Body of pancreas (tissue), 4 donors: ENCODE measurements at places on chromosomes 12 and 14.

DNA sequence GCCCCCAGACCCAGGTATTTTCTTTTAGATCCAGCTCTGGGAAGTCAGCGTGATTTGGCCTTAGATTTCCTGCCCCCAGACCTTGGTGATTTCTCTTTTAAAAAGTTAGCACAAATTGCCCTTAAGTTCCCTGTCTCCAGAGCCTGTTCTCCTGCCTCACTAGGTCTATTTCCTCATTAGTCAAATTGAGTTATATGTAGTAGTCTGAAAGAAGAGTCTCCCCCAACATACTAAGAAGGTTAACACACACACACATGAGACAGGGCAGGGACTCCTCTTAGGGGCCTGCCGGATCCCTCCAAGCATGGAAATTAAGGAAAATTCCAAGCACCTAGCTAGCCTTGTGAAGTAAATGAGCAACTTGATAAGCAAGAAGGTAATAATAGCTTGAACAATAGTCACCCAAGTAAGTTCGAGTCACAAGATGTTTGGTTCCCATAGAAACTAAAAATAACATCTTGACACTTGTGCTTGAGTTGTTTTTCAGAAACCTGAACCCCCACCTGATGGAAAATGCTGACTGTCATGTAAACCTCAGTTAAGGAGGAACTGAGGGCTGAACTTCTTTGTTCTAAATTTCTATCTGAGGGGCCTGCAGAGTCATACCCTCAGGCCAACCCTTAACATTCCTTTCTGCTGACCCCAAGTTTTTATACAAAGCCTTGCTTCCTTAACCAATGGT, 51.6 kb downstream of the CAND1 start:
- no peak for DNase-seq

GRCh38 chr14:70359076-70359424, 433 bp downstream of the COX16 start:
- no peak for DNase-seq

- no peak for DNase-seq
Observed at GRCh38 chr14:56844406-56845002, 34.2 kb upstream of the OTX2 start.

GRCh38 chr14:94473666-94474410, 2.2 kb downstream of the SERPINA9 start:
- DNase-seq: no peak

DNA sequence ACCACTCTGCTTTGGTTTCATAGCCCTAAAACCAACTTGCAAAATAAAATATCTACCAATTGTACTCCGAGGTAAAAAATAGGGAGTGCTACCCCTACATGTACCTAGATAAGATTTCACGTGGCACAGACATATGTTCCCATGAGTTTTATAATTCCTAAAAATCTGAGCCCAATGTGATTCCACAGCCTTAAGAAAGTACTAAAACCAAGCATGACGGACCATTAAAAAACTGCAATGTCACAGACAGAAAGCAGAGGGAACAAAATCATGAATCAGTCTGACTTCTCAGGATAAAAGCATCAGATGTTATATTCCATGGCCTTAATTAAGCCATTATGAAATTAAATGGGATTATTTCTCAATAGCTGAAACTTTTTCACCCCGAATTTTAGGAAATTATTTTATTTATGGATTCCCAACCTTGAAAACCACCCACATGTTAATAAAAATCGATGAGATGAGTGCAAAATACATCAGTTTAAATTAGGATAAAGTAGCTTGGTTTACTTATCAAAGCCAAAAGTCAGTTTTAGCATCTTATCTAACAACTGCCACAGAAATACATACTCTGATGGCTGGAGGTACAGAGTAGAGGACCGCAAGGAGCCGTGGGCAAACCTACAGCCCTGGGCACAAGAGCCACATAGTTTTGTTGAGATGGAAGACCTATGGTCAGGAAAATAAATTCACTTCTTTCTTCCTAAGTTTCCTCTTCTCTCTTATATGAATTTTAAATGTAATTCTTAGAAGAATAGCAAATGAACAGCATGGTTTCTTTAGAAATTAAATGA, 4.5 kb downstream of the ITPR2 start:
- no peak for DNase-seq

GRCh38 chr12:54933376-54933775, 51.2 kb downstream of the TESPA1 start:
- no peak for DNase-seq

DNA sequence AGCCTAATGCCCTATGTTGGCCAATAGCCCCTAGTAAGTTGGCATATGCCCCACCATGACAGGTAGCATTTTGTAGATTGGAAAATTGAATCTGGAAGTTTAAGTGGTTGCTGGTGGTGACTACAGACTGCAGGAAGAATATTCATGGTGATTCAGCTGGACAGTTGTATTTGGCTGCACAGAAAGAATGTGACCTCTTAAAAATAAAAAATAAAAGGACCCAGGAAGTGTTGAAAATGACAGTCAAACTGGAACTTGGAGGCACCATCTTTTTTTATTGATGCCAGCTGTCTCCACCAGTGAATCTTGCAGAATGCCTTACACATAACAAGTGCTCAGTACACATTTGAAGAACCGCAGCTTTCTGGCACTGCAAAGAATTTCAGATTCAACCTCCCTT, 73.9 kb downstream of the PRMT8 start:
- DNase-seq: no peak

GRCh38 chr12:122348505-122348904, 74.0 kb downstream of the CLIP1 start:
- no peak for DNase-seq

DNA sequence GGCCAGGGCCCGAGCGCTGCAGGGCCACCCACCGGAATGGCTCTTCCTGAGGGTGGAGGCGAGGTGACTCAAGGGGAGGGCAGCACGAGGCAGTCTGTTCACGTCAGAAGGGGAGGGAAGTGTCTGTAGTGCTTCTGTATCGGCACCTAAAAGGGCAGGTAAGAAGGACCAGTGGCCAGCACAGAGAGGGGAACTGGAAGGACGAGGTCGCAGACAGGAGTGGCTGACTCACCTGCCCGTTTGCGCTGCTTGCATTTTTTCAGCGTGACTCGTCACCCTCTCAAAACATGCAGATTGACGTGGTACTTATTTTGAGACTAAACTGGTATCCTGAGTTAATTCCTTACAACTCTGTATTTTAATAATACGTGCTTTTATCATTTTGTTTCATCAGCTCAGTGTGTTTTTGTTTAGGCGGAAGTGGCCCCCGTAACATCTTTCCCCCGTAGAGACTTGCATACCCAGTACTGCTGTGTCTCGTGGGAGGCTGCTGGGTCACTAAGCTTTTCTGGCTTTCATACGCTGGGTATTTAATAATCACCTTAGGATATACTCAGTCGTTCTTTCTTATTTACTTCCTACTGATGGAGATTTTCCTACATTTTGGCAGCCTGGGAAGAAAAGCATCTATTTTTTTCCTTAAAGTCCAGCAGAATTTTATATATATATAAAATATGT, 26.4 kb downstream of the SFSWAP start:
- DNase-seq: no peak

GRCh38 chr14:48350971-48351370, 675.6 kb upstream of the MDGA2 start:
- DNase-seq: no peak

- no peak for DNase-seq
Observed at GRCh38 chr14:64119500-64119899, 174.7 kb downstream of the ESR2 start.

DNA sequence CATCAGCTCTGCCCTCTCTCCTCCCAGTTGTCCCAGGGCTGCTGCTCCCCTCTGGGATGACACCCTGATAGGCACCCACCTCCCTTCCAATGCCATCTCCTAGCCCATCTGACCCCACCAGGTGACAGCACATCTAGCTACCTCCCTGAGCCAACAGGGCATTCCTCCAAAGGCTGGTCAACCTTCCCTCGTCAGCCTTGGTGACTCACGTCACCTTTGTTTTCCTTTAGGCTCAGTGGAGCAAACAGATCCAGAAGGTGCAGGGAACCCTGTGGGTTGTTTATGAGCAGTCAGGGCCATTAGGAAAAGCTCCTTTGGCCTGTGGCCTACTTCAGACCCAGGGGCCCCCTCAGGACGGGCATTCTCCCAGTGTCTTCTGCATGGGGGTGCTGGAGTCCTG, 32.4 kb downstream of the PIGH start:
- peak; percentile 44 for DNase-seq

DNA sequence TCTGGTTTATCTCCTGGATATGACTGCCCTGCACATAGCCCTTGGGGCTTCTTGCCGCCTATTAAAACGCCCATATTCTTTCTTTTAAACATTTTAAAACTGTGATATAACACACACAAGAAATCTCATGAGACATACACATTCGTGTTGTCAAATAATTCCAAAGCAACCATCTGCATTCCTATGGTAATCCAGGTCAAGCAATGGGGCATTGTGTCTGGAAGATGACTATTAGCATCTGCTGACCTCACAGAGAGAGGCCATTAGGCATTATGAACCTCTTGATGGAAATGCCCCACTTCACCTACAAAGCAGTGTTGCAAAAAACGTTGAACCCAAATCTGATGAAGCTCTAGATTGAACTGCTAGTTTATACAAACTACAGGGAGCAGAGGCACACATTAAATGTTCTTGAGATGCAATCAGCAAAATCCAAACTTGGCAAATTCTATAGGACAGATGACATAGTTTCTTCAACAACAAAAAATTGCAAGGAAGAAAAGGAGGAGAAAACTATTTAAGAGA, 513.8 kb upstream of the CCDC196 start:
- no peak for DNase-seq

DNA sequence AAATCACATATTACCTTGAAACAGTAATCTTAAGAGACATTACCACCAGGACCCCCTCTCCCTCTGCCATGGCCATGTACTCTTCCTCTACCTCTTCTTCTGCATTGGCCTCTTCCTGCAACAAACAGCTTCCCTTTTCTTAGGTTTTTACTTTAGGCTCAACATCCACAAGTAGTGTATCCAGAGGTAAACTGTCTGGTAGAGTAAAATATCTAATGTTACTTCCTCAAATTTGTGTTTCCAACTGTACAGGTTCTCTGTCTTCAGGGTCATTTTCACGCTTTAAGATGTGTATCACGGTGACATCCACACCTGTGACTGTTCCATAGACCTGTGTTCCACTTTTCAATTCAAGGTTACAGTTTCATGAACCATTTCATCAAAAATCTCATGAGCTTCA, 13.4 kb downstream of the CDK17 start:
- DNase-seq: no peak

DNA sequence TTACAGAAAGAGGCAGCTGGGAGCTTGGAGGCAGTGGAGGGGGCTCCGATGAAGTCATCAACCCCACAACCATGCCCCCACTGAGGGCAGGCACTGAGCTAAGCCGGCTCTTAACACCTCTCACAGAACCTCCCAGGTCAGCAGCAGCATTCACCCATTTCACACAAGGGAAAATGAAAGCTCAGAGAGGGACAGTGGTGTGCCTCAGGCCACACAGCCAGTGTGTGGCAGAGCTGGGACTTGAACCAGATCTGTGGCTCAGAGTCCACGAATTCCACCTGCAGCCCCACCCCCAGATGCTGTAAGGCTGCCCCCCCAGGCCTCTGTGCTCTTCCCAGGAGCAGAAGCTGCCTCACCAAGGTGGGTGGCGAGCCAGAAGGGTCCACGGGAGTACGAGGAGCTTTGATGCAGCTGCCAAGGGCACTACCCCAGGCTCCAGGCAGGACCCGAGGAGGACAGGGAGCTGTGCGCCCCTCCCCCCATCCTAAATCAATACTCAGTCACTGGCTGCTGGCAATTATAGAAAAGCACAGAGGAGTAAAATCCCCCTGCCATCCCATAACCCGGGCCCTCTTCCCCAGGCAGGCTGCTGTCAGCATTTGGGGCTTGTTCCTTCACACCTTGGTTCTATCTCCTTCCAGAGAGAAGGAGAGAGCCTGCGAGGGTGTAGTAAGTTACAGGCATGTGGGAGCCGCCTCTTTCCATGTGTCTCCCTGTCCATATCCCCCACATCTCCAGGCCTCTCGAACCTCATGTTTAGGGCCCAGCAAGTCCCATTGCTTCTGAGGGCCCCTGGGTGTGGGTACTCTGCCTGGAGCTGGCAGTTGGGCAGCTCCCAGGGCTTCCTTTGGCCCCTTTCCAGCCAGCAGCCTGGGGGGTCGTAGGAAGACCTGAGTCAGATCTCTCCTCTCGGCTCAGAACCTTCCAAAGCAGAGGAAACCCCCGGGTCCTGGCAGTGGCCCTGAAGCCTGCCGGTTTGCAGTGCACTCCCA, 47.6 kb downstream of the FAM222A start:
- peak; percentile 17 for DNase-seq

- no peak for DNase-seq
Observed at GRCh38 chr14:97164021-97164420, 366.8 kb downstream of the VRK1 start.

DNA sequence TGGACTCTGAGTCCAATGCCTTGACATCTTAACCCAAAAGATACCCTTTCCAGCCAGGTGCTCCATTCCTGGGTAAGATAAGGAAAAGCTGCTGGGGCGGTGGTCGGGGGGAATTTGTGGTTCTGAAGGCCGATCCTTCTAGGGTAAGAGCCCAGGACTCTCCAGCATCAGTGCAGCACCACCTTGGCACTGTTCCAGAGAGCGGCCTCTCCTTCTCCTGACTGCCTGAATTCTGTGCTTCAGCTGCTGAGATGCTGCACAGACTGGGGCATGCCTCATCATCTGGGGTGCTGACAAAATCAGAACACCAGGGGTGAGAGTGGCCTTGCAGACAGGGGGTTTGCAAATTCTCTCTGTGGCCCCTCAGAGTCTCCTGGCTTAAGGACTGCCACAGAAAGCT, 87.5 kb downstream of the SPTB start:
- DNase-seq: no peak

DNA sequence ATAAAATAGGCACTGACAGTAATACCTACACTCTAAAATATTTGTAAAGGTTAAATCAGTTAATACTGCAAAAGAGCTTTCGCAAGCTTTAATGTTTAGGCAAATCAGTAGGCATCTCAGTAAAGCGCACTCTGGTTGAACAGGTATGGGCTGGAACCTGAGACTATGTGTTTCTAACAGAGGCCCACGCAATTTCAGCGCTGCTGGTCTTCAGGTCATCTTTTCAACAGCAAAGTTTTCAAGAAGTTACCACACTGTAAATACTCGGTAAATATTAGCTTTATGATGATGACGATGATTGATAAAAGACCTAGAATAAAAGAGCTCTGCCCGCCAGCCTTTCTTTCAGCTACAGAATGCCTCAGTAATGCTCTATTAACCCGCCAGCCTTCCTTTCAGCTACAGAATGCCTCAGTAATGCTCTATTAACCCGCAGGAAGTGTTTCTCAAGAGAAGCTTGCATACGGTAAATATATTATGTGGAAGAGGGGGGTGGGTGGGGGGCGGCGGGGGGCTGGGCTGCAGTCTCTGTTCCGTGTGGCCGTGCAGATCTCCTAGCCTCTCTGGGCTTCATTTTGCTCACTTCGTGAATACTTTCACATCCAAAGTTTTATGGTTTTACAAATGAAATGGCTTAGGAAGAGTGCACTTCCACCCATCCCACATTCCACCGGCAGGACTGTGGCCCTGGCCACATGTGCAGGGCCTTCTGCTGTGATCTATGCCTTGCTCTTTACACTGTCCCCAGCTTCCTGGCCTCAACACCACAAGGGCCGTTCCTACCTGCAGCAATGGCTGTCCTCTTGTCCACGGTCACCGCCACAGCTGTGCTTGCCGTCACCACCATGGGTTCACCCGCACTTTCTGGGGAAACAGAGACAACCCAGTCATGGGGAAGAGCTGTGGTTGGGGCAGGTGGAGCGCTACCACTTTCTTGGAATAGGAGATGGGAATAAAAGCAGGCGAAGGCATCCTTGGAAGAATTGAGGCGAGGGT, 19.9 kb downstream of the LRTM2 start:
- DNase-seq: no peak
